Activated CD4-positive, alpha-beta T cell treated with anti-CD3 and anti-CD28 coated beads, Interleukin-2, amount 10 ng/mL, durations not matched to agents 24 days and 14 days (primary cell): ENCODE measurements at places on chromosomes 13 and 19.
A peak's percentile ranks its signal among the peaks of the same experiment; 100 is the strongest.

DNA sequence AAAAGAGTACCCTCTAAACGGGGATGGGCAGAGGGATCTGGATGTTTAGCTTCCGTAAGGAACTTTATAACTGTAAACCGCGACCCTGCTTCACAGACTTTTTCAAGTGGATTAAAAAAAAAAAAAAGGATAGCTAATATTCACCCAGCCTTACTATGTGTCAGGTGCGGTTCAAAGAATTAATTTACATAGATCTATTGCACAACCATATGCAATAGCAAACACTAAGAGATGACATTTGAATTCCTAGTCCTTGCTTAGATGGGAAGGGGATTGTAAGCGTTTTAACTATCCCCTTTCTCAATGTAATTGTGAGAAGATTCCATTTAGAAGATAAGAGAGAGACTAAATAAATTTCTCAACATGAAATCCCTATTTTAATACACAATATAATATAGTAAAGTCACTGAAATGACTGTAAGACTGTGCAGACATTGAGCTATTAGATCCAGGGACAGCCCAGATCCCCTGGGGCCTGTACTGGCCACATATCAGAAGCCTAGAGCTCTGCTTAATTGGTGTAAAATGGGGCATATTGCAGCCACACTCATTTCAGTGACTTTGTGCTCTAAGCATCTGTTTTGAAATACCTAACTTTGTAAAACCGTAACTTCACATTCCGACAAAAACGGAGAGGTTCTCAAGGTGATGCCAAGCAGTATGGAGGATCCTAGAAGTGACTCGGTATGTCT is 13.6 kb downstream of the LATS2 start:
- DNase-seq: no peak

DNA sequence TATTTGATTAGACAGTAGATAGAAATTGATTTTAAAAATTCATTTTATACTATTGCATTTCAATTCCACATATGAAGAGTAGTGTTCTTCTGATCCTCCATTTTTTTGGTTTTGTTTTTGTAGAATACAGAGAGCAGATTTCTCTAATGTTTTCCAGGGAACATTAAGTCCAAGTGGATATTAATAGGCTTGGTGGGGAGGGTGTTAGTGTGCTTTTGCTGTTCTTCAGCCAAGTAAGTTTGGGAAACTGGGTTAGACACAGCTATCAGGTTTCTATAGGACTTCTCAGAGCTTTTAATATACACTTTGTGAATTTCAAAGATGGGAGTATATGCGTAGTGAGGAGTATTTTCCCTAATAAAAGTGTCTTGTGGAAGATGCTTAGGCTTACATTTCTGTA is 21.8 kb downstream of the NAA16 start:
- DNase-seq: no peak

GRCh38 chr19:18417250-18418028 is 1.8 kb upstream of the SSBP4 start:
- DNase-seq: peak; percentile 84

DNA sequence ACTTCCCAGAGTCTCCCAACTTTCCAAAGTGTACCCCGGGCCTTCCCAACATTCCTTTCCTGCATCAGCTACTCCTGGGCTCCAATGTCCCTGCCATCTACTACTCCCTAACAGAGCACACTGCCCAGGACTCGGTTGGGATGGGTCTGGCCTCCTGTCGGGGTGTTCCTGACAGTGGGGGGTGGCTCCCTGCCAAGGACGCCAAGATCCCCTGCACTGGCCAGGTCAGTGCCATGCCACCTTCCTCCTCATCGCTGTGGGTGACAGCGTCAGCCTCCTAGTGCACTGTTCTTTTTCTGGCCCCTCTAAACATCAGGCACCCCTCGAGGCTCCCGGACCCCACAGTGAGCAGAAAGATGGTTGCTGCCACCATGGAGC is 13.8 kb downstream of the EPS15L1 start:
- no peak for DNase-seq

GRCh38 chr13:73140801-73141200 is 82.0 kb downstream of the KLF5 start:
- no peak for DNase-seq

GRCh38 chr19:45275370-45275971 is 24.4 kb downstream of the MARK4 start:
- no peak for DNase-seq

DNA sequence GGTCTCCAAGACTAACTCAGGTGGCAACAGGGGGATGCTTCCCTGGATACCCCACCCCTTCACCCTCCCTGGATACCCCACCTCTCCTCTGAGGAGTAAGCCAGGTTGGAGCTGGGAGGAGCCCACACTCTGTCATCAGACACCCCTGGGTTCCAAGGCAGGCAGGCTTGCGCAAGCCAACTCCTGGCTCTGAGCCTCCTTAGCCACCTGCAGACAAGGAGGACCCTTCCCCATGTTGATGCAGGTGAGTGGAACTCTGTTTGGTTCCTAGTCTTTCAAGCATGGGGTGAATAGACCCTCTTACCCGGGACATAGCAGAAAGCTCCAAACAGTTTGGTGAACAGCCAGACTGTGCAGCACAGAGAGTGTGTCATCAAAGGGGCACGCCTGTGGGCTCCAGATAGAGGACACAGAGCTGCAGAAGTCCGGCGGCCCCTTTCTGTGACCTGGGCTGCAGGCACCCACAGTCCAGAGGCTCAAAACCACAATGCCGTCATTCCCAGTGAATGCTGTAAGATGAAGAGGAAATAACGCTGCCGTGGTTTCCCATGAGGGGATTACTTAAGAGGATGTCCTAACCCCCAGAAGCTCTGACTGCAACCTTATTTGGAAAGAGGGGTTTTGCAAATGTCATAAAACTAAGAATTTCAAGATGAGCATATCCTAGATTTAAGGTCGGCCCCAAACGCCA is 12.1 kb upstream of the HAS1 start:
- DNase-seq: no peak

DNA sequence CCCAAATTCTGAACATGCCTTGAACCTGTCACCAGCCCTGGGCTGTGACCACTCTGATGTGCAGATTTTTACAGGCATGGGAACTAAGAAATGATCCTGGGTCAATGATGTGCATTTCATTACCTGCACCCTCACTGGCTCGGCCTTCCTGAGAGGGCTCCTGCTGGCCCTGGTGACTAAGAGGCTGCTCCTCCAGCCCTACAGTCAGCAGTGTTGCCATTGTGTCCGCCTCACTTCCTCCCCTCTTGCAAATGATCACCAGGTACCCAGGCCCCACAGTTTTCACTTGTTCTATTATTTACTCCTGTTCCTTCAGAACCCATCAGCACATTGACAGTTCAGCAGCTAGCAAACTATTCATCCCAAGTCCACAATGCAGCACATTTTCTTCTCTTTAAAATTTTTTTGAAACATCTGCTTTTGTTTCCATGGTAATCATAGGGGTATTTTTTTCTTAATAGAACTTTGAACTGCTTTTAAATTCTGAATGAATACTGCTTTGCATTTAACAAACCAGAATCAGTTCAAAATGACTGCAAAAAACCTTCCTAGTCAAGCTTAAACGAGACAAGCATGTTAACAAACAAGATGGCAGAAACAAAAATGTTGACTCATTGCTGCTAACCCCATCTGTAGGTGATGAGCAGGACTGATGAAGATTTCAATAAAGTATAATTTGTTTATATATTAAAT is 29.3 kb downstream of the STARD13 start:
- DNase-seq: no peak

DNA sequence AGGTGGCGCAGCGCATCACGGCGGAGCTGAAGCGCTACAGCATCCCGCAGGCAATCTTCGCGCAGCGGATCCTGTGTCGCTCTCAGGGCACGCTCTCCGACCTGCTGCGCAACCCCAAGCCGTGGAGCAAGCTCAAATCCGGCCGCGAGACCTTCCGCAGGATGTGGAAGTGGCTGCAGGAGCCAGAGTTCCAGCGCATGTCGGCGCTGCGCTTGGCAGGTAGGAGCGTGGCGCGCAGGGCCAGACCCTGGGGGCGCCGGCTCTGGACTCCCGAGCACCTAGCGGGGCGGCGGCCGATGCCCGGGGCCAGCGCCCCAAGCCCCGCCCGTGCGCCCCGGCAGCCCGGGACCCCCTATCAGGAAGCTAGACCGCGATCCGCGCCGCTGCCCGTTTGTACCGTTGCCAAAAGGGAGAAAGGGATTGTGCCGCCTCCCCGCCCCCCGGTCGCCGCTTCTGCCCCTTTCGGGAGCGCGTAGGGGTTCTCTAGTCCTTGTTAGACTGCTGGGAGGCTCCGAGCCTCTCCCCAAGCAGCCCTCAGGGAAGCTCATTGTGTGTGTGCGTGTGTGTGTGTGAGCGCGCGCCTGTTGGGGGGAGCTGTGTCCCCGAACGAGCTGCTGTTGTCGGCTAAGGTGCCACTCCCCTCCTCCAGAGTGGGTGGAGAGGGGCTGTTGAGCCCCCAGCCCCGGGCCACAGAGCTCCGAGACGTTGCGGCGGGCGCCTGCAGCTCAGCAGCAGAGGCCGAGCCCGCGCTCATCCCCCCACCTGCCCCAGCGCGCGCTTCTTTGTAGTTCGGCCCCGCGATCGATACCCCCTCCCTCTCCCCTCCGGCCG is 1.5 kb downstream of the ONECUT3 start:
- peak; percentile 71 for DNase-seq

- no peak for DNase-seq
These were observed 285.8 kb downstream of the MYO16 start for GRCh38 chr13:108915095-108915633.

GRCh38 chr13:83879431-83880171 is 2.7 kb downstream of the SLITRK1 start:
- no peak for DNase-seq

DNA sequence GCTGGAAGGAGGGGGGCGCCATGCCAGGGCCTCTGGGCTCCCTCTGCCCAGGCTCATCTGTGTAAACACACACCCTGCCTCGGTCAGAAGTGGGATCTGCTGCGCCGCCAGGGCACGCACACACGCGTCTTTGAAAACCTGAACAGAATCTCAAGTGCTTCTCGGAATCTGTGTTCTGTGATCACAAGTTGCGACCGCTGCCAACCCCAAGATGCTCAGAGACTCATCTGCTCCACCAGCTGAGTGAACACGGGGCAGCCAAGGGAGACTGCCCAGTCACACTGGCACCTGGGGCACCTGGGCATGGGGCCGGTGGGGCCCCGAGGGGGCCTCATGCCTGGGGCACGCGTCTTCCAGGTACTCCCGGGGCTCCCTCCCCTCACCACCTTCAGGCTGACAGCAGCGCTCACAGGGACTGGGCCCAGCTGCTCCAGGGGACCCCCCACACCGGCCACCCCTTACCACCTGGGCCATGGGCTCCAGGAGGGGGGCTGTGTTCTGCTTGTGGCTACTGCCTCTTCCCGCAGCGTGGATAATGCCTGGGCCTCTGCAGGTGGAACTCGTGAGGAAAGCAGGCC is 59.0 kb downstream of the KLF2 start:
- no peak for DNase-seq

DNA sequence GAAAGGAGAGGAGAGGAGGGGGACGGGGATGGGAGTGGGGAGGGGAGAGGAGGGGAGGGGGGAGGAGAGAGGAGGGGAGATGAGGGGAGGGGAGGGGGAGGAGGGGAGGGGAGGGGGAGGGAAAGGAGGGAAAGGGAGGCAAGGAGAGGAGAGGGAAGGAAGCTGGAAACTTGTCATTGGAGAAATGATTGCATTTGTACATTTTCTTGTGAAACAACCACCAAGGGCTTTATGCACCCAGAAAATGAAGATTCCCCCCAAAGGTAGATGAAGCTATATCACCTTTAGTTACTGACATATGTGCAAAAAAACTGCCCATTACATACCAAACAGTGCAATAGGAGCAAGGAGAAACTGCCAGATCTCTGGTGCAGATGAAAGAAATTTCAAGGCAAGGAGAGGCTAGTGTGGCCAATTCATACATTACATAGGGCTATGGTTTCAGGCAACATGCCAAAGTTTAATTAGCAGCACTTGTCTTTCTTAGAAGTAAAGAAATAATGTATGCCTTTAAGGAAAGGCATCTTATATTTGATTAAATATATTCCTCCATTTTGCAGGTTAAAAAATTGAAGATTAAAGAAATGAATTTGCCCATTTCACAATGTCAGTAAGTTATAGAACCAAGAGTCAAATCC is 49.5 kb upstream of the STK24 start:
- no peak for DNase-seq

- no peak for DNase-seq
These were observed 66.7 kb upstream of the FNDC3A start for GRCh38 chr13:48909056-48909389.

DNA sequence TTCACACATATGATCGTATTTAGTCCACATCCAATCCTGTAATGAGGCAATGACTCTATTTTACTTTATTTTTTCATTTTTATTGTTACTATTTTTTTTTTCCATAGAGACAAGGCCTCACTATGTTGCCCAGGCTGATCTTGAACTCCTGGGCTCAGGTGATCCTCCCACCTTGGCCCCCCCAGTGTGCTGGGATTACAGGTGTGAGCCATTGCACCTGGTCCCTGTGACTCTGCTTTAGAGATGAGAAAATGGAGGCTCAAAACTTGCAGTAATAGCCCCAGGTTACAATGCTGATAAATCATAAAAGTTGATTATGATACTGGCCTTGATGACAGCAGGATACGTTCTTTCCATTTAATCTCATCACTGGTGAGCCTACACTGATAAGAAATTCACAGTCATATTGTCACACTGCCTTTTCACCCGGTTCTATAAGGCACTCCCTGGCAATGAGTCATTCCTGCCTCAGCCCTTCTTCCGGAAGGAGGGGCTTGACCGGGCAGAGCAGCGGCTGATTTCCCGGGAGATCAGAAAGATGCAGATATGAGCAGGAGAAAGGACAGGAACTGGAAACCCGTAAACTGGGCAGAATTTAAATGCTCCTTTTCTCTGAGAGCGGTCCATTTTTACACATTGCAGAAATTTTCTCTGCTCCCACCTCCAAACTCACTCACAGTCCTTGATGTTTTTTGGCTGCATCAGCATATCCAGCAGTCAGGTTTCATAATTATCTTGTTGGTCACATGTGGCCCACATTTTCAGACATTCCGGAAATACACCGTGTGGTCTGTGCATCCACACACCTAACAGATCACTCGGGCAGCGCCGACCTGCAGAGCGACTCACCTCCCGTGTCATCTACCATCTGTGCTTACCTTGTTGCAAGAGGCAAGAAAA is 616.4 kb downstream of the EFNB2 start:
- DNase-seq: no peak

DNA sequence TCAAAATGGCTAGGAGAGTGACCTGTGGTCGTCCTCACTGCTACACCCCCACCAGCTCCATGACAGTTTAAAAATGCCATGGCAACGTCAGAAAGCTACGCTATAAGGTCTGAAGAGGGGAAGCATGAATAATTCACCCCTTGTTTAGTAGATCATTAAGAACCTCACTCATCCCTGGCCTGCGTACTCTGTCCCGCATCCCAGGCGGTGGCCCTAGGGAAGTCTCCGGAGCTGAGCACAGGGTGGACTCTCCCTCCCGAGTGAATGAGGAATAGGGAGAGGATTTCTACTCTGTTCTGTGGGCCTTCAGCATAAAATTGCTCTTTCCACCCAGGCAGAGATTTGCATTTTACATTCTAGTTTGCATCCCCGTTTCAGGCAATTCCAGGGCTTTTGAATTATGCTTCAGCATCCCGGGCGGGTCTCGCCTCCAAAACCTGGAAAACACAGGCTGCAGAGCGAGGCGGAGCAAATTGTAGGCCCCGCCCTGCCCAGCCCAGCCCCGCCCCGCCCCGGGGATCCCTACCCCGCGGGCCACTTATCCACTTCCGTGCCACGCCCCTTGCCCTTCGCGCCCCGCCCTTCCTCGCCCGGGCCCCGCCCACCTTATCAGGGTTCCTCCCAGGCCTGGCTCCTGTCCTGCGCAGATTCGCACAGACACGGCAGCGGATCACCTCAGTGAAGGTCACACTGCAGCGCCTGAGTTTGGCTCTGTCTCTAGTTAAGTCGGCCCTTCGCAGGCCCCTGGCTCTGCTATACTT is 7.5 kb upstream of the ZNF525 start:
- DNase-seq: no peak

- DNase-seq: no peak
These were observed 175.6 kb upstream of the SLITRK6 start for GRCh38 chr13:85974608-85975366.
